ENCODE measurements at places on chromosomes 5 and 9. TPM values are rescaled to one million over a fixed set of nuclear protein-coding genes. Genes with fewer than 3 reads are reported as not detected.
A peak's percentile ranks its signal among the peaks of the same experiment; 100 is the strongest.

GRCh38 chr5:13943676-13944075, 812 bp downstream of the DNAH5 start:
- H3K36me3 ChIP-seq, result no peaks in the 10 kb centered on the region
- no peak overlapping the region for H3K27ac ChIP-seq
- no peaks in the 10 kb centered on the region for H3K27me3 ChIP-seq

DNA sequence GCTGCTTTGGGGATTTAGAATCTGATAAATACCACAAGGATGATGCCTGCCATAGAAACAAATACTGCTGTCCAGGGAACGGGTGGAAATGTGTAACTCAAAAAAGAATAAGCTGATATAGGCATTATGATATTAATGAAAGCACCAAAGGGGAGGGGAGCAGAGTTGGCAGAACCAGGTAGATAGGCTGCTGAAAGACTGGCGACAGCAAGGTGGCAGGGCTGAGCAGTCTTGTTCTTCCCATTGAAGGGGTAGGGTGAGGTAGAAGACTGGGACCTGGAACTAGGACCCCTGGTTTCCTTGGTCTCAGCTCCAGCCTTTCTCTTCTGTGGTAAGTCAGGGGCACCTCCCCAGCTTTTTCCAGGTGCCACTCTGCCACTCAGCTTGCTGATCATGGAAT, 31.4 kb upstream of the TMOD1 start:
- H3K4me1 ChIP-seq, result no peaks in the 10 kb centered on the region
- no peak overlapping the region for H3K4me3 ChIP-seq
- no peak overlapping the region for H3K27ac ChIP-seq

DNA sequence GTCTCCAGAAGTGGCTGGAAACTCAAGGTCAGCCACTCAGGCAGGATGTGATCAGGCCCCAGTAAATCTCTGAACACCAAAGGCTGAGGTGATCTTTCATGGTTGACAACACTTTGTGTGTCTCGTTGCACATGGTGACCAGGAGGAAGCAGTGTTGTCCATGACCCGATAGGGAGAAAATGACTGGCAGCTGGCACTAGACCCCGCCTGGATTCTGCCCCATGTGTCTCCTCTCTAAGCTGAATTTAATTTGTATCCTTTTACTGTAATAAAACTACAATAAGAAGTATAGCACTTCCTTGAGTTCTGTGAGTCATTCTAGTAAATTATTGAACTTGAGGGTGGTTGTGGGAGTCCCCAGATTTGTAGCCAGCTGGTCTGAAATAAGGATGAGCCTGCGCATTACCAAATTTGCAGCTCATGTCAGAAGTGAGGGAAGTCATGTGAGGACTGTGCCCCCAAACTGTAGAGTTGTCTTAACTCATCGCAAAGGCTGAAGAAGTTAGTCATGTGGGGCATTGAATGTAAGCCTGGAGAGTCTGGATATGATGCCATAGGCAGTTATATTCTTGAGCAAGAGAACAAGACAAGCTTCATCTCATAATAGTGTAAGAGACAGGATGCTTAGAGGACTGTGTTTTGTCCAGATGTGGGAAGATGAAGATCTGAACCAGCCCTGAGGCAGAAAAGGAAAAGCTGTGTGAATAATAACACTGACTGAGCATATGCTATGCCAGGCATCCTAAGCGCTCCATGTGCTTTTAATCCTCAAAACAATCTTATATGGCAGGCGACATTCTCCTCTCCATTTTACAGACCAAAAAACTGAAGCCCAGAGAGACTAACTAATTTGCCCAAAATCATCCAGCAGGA, 55.9 kb downstream of the TMEM215 start:
- DNase-seq, result no peak
- H3K4me3 ChIP-seq, result no peak overlapping the region
- no peaks in the 10 kb centered on the region for H3K4me1 ChIP-seq
- H3K27me3 ChIP-seq, result no peaks in the 10 kb centered on the region
- no peaks in the 10 kb centered on the region for H3K36me3 ChIP-seq

DNA sequence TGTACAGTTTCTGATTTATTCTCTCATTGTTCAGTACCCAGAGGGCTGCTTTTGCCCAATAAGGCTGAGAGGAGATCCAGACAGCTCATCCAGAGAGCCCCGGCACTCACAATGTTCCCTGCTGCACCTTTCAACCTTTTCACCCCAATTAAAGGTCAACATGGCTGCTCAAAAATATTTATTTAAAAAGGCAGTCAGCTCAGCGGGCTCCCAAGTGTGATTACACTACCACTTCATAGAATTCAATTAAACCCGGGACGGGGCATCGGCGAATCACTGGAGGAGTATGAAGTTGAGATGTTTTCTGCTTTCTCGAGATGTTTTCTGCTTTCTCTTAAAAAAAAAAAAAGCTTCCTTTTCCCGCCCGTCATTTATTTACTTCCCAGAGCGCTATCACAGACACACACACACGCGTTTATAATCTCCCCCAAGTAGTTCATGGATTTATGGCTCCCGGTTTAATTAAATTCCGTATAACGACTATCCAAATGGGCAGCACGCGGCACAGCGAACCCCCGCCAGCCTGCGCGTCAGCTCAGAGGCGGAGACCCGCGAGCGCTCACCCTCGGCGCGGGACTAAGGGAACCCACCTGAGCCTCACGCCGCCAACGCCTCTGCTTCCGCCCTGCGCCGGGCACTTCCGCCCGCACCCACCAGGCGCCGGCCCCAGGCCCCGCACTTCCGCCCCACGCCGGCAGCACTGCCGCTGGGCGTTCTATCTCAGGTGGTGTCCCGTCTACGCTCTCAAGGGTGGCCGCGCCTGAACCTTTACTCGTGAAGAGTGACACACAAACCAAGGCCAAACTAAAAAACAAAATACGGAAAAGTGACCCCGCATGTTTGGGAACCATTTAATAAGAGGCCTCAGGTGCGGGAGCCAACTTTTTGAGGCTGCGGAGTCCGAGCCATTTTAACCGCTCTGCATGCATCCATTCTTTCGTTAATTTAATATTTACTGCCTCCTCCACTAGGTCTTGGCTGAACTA, at the start of gene C5orf63:
TSS of gene C5orf63 (minus strand) at position 642 of the 986 bp plus-strand sequence. CDS start 14,507 bp downstream, outside the sequence.
- peak; percentile 26 for DNase-seq
- no peaks in the 10 kb centered on the region for H3K4me1 ChIP-seq
- peak within 1 kb of the TSS; percentile 56 for H3K4me3 ChIP-seq
- no peaks in the 10 kb centered on the region for H3K27me3 ChIP-seq
- no peaks in the 10 kb centered on the region for H3K36me3 ChIP-seq

DNA sequence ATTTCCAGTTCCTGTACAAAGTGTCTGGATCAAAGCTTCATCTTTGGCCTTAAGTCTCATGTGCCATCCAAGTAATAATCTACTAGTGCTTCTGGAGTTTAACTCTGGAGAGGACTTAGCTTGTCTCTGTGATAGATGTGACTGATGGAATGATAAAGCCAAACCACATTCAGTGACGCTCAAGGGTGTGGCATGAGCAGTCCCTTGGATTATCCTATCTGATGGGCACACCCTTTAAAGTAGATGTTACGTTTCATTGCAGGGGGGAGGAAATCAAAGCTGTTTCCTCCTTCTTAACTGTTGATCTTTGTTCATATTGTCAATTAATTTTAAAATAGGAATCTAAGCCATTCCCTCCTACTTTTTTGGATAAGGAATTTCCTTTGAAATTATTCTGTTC, 8.5 kb upstream of the EGFLAM start:
- DNase-seq, result no peak
- no peak overlapping the region for H3K4me3 ChIP-seq
- H3K27ac ChIP-seq, result no peak overlapping the region
- peaks cover 2% of the 10 kb centered on the region for H3K27me3 ChIP-seq
- no peaks in the 10 kb centered on the region for H3K36me3 ChIP-seq

DNA sequence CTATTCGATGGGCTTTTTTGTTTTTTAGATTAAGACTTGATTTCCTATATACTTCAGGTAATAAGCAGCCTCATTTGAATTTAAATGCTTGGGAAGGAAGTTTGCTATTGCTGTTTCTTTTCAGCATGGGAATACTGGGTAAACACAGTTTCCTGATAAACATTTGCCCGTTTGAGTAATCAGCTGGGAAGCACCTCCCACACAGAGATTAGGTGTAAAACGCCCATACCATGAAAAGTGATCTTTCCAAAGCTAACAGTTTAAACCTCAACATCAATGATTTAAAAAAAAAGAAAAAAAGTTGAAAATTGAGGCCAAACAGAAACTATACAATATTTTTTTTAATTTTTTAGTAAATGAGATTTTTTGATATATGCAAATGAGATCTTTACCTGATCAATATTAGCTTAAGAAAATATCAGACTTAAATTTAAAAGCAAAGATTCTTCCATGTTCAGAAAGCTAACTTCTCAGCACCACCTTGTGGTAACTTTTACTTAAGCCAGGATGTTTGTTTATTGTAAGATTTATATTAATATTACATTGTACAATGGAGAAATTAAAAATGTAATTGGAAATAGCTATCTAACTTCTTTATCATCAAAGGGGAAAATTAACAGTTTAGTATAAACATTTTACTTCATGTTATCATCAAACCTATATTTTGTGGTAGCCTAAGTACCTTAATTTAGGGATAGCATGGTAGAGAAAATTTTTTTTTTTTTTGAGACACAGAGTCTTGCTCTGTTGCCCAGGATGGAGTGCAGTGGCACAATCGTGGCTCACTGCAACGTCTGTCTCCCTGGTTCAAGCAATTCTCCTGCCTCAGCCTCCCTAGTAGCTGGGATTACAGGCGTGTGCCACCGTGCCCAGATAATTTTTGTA, 39.8 kb downstream of the F2RL2 start:
- H3K27me3 ChIP-seq, result peaks cover 2% of the 10 kb centered on the region
- peak; percentile 35 for DNase-seq
- no peaks in the 10 kb centered on the region for H3K4me1 ChIP-seq
- H3K36me3 ChIP-seq, result no peaks in the 10 kb centered on the region
- no peak overlapping the region for H3K27ac ChIP-seq
- no peak overlapping the region for H3K4me3 ChIP-seq

GRCh38 chr5:162256711-162257110, 189.1 kb downstream of the GABRG2 start:
- H3K4me1 ChIP-seq, result no peaks in the 10 kb centered on the region
- H3K27me3 ChIP-seq, result no peaks in the 10 kb centered on the region
- no peaks in the 10 kb centered on the region for H3K36me3 ChIP-seq

GRCh38 chr5:5335700-5336264, 86.7 kb upstream of the ICE1 start:
- no peaks in the 10 kb centered on the region for H3K27me3 ChIP-seq
- H3K4me3 ChIP-seq, result no peak overlapping the region
- no peak overlapping the region for H3K27ac ChIP-seq
- no peaks in the 10 kb centered on the region for H3K36me3 ChIP-seq
- H3K4me1 ChIP-seq, result no peaks in the 10 kb centered on the region
- peak; percentile 15 for DNase-seq

GRCh38 chr9:14906000-14906399, 4.2 kb downstream of the FREM1 start:
- DNase-seq, result no peak
- H3K36me3 ChIP-seq, result no peaks in the 10 kb centered on the region
- H3K4me1 ChIP-seq, result no peaks in the 10 kb centered on the region
- H3K27ac ChIP-seq, result no peak overlapping the region

DNA sequence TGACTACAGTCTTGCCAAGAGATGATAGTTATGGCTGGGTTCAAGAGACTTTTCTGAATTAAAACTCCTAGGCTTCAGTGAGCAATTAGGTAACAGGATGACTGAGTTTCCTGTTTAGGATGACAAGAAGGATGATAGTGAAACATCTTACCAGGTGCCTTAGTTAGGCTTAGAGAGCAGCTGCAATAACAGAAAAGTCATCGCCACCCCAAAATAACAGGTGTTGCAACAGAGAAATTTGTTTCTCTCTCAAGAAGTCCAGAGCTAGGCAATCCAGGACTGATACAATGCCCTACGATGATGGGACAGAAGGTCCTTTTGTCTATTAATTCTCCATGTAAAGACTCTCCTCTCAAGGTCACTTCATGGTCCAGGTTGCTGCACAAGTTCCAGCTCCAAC, 361.8 kb downstream of the CAAP1 start:
- H3K4me3 ChIP-seq, result no peak overlapping the region
- H3K27ac ChIP-seq, result no peak overlapping the region
- H3K27me3 ChIP-seq, result no peaks in the 10 kb centered on the region
- no peaks in the 10 kb centered on the region for H3K4me1 ChIP-seq
- no peak for DNase-seq

- H3K27ac ChIP-seq, result no peak overlapping the region
- H3K4me3 ChIP-seq, result no peak overlapping the region
- no peaks in the 10 kb centered on the region for H3K27me3 ChIP-seq
- no peak for DNase-seq
Measured at GRCh38 chr5:178489271-178489976, 100.8 kb downstream of the COL23A1 start.

GRCh38 chr5:35160486-35161116, 69.7 kb downstream of the PRLR start:
- H3K27ac ChIP-seq, result no peak overlapping the region
- H3K4me1 ChIP-seq, result no peaks in the 10 kb centered on the region
- H3K36me3 ChIP-seq, result no peaks in the 10 kb centered on the region
- no peak overlapping the region for H3K4me3 ChIP-seq

DNA sequence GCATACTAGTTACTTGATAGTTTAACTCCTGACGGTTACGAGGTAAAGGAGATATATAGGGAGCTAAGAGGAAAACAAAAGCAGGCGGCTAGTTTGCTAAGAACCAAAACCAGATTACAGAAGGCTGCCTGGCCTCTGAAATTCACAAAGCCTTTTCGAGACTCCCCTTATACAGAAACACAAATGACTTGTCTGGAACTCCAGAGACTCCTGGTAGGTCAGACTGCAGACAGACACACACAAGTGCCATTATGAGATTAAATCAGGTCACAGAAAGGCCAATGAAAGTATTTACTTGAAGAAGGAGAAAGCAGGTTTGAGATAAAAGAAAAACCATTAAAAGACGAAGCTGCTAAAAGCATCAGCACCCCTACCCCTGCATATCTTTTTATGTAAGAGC, 142.5 kb upstream of the LRRTM2 start:
- H3K27me3 ChIP-seq, result no peaks in the 10 kb centered on the region
- DNase-seq, result no peak
- H3K36me3 ChIP-seq, result no peaks in the 10 kb centered on the region
- no peak overlapping the region for H3K27ac ChIP-seq
- peaks cover 4% of the 10 kb centered on the region for H3K4me1 ChIP-seq
- H3K4me3 ChIP-seq, result no peak overlapping the region

DNA sequence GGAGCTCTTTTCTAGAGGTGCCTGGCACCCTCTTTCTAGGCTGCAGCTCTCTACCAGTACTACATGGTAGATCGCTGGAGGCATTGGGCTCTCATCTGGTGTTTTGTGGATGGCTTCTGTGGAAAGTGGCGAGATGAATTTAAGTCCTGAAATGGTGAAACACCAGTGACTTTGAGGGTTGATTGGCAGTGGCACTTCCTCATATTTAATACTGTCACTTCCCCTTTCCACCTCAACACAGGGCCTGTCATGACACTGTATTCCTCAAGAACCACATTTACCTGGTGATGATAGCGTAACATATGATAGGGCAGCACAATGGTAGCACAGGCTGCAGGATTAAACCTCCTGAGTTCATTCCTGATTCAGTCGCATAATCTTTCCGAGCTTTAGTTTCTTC, 132.1 kb downstream of the KDM4C start:
- H3K36me3 ChIP-seq, result no peaks in the 10 kb centered on the region
- no peak overlapping the region for H3K27ac ChIP-seq
- no peak for DNase-seq
- H3K4me3 ChIP-seq, result no peak overlapping the region

UGT3A1 gene
- not detected for polyA plus RNA-seq

ANXA2R gene
- 0.61 TPM for polyA plus RNA-seq

REEP2 gene
- polyA plus RNA-seq, result 17.7 TPM

ECM2 gene
- 2.3 TPM for polyA plus RNA-seq

SLC36A1 gene
- 18.9 TPM for polyA plus RNA-seq

Measured in fibroblast of lung (primary cell).